ENCODE measurements at places on chromosomes 7 and 10.

DNA sequence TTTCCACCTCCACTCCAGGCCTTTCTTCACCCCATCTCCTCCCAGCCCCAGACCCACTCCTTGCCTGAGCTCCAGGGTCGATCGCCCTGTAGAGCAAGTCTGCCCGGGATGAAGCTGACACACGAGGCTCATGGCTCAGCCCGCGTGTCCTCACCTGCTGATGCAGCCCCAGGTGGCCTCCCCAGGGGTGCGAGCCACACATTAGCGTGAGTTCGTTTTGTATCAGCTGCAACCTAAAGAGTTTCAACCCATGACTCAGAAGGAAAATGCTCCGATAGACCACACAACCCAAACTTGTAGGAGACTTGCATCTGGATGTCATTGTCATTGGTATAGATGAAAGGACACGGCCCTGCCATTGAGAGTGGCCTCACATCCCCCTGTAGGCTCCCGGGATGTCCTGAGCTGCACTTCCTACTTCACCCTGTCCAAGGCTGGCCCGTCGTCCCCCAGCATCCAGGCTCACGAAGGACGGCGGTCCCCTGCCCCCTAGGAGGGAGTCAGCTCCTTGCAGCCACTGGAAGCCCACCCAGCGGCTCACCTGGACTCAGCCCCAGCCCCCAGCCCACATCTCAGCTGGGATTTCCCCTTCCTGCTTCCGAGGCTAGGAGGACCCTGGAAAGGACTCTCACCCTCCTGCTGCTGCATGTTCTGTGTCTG lies 97.7 kb downstream of the HTR5A start:
- DNase-seq: peak; percentile 19

DNA sequence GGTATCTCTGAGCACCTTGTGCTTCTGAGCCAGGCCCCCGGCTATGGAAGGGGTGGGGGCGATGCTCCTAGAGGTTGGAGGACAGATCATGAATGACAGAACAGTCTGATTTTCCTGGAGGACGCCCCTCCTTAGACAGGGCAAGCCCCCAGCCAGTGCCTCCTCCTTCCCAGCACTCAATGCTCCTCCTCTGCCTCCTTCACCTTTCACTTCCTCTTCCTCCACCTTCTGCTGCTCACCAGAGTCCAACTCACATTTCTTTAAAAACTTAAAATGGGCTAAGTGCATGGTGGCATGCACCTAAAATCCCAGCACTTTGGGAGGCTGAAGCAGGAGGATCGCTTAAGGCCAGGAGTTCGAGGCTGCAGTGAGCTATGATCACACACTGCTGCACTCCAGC lies 71.1 kb upstream of the CUX1 start:
- no peak for DNase-seq

- DNase-seq: no peak
These were observed 27.5 kb upstream of the CCNY start for GRCh38 chr10:35308809-35309208.

DNA sequence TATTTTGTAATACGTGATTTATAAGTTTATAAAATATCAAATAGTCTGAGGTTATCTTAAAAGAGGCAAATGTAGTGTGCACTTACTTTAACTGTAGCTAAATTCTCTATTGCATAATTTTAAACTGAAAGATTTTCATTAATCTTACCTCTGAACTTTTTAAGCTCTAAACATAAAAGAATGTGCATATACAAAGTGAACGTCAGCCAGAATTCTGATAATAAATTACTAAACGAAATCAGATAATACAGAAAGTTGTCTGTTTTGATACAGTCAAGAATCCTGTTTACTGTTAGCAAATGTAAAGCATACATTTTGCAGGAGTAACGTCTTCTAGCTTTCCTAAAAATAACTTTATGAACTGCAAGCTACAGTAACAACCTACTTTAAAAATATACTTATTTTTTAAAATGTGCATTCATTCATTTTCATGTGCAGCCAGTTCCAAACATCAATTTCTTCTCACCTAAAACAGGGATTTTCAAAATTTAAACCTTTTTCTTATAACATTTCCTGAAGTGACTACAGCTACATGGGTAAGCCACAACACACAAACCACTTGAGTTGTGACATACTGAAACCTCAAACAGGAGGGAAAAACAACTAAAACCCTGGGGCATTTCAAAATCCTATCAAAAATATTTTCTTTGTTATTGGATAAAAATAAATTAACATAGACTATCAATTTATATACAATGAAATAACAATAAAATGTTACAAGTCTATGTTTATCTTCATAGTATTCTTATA lies 92.7 kb downstream of the RNLS start:
- DNase-seq: peak; percentile 49

GRCh38 chr7:149690688-149691446 lies 82.5 kb downstream of the ZNF467 start:
- no peak for DNase-seq

DNA sequence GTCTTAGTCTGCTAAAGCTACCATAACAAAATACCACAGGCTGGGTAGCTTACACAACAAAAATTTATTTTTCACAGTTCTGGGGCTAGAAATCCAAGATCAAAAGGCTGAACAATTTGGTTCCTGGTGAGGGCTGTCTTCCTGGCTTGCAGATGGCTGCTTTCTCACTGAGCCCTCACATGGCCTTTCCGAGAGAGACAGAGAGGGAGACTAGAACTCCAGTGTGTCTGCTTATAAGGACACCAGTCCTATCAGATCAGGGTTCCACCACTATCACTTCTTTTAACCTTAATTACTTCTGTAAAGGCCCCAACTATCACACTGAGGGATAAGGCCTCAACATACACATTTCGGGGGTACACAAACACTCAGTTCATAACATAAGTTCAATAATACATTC lies 527.4 kb upstream of the VSTM2A start:
- no peak for DNase-seq

DNA sequence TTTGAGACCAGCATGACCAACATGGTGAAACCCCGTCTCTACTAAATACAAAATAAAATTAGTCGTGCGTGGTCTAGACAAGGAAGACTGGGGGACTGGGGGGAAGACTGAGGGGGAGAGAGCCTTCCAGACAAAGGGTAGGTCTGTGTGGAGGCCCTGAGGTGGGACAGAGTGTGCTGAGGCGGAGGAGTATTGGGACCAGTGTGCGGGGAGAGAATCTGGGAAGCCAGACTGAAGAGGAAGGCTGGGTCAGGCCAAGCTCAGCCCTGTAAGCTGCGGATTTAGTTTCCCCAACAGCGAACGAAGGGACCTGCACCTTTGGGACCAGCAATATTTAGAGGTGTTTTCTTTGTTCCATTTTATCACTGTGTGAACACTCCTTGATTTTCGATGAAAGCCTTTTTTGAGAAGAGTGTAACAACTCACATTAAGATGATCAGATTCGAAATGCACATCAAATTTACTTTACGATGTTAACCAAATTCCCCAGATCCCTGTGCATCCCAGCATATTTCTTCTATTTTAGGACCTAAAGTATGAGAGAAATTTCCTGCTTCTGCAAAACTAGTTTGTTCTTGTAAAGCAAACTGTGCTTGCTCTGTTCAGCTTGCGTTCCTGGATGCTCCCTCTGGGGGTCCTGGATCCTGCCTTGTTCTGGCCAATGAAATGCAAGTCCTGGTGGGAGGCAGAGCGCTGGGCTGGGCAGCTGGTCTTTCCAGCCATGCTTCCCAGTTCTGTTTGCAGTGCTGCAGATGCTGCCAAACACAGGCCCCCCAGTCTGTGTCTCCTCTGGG lies 39.4 kb downstream of the PLAU start:
- no peak for DNase-seq

- no peak for DNase-seq
These were observed 629.0 kb downstream of the CCSER2 start for GRCh38 chr10:84957427-84957826.

- no peak for DNase-seq
These were observed 11.5 kb upstream of the SP8 start for GRCh38 chr7:20798081-20798693.

DNA sequence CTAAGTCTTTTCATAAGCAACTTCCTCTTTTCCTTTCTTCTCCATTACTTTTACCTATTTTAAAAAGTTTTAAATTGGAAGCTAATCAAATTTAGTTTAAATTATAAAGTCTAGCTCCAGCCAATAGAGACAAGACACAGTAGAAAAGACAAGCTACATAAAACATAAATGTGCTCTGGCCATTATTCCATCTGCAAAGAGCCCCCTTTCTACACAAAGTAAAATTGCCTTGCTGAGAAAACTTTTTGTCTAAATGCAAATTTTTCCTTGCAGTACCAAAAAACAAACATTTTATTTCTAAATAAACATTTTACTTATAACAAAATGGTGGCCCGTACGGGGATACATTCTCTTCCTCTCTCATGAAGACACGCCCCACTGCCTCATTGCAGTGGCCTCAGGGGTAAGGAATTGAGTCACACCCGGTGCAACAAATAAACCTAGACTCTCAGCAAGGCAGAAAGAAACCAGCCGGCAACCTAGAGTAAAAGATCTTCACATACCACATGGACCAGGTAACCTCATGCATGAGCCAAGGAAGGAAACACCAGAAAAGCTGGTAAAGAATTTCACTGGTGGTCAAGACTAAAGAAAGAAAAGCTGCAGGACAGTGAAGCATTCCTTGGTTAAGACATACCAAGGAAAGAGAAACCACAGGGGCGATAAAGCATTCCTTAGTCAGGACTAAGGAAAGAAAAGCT lies 71.6 kb upstream of the ZNF746 start:
- DNase-seq: no peak

GRCh38 chr10:132702601-132703418 lies 83.1 kb downstream of the NKX6-2 start:
- DNase-seq: no peak

DNA sequence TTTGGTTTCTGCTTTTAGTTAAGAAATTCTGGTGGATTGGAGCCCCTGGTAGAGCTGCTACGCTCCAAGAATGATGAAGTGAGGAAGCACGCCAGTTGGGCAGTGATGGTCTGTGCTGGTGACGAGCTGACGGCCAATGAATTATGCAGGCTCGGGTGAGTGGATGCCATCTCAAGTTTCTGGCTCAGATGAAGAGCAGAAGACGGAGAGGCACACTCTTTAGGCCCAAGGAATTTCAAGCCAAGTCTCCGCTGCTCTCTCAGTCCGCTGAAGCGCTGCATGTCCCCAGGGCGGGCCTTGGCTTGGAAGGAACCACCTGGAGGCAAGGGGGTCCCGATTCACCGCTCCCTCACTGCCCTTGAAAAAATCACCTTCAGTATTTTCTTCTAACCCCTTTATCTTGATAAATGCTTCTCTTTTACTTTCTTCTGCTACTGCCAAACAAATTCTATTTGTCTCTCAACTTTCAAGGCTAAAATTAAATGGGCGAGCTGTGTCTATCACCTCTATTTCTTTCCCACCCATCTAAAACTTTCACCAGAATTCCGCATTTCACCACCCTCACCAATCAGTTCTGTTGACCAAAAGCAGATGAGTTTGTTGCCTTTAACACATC lies 74.2 kb downstream of the ARMC3 start:
- DNase-seq: no peak

DNA sequence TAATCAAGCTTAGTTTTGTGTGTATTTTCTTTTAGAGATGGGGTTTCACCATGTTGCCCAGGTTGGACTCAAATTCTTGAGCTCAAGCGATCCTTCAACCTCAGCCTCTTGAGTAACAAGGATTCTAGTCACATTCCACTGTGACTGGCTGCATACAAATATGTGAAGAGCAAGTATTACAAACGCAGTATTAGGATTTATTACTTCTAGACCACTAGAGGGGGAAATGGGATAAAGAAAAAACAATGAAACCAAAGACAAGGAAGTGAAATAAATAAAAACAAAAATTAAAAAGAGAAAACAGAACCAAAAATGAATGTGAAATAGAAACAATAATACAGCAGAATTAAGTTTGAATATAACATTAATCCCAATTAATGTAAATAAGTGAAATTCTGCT lies 308.7 kb downstream of the ANKRD30A start:
- no peak for DNase-seq

GRCh38 chr10:99850021-99850766 lies 67.8 kb downstream of the ABCC2 start:
- no peak for DNase-seq

DNA sequence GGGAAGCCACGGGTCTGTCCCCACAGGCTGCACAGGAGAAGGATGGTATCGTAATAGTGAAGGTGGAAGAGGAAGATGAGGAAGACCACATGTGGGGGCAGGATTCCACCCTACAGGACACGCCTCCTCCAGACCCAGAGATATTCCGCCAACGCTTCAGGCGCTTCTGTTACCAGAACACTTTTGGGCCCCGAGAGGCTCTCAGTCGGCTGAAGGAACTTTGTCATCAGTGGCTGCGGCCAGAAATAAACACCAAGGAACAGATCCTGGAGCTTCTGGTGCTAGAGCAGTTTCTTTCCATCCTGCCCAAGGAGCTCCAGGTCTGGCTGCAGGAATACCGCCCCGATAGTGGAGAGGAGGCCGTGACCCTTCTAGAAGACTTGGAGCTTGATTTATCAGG lies 8.1 kb downstream of the ZKSCAN1 start:
- no peak for DNase-seq

GRCh38 chr10:70912556-70912955 lies 24.2 kb upstream of the PCBD1 start:
- DNase-seq: no peak

GRCh38 chr7:159048656-159049055 lies 96.0 kb downstream of the VIPR2 start:
- DNase-seq: no peak

- no peak for DNase-seq
These were observed 69.6 kb upstream of the CAPZA2 start for GRCh38 chr7:116792813-116793212.

DNA sequence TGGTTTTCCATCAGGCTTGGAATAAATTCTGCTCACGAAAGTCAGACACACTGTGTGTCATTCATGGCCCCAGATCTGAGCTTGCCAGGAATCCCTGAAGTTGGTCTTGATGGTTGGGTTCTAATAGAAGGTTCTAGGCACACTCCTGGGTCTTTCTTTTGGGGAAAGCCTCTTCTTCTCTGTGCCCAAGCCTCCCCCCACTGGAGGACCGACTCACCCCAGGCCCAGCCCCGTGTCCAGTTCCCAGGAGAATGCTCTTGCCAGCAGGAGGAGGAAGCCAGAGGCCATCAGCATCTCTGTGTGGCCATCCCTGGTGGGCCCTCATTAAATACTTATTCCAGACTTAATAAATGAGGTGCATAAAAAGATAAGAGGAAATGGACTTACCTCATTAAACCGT lies 548.0 kb downstream of the TCERG1L start:
- no peak for DNase-seq

DNA sequence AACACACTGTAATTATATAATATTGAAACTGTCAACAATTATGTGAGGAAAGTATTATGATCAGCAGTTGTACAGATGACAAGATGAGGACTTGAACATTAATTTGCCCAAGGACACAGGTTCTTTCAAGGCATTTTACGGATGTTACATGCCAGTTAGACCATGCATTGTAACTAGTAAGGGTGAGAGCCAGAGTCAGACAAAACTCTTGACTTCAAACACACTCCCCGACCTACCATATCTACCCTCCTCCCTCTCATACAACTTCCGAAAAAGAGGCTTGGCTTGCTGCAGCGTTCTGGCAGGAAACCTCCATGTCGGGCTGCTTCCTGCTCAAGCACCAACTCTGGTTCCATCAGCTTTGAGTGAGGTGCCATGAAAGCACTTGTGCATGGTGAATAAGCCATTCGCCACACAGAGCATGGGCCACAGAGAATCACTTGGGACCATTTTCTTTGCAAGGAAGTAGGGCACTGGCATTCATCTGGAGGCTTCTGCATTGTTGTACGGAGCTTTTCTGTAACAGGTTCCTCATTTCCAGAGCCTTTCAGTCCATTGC lies 53.2 kb downstream of the FOXI2 start:
- DNase-seq: no peak
